ENCODE measurements at places on chromosomes 5 and 9. TPM values are rescaled to one million over a fixed set of nuclear protein-coding genes. Genes with fewer than 3 reads are reported as not detected.

- DNase-seq = no peak
These were observed 45.8 kb downstream of the ARHGEF37 start for GRCh38 chr5:149627070-149627469.

DNA sequence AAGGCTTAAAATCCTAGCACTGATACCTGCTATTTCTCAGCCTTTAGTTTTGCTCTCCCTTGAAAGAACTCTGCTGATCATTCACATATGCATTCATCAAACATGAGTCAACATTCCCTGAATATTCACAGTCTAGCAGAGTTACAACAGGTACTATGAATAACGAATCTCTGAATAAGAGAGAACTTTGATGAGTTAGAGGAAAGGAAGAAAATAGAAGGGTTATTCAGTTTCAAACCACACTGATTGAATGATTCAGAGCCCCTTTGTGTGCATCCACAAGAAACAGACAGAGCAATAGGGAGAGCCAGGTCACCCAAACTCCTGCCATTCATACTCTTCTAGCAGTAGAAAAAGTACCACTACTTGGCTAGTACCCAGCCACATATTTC lies 36.0 kb downstream of the FOXD1 start:
- DNase-seq = no peak

DNA sequence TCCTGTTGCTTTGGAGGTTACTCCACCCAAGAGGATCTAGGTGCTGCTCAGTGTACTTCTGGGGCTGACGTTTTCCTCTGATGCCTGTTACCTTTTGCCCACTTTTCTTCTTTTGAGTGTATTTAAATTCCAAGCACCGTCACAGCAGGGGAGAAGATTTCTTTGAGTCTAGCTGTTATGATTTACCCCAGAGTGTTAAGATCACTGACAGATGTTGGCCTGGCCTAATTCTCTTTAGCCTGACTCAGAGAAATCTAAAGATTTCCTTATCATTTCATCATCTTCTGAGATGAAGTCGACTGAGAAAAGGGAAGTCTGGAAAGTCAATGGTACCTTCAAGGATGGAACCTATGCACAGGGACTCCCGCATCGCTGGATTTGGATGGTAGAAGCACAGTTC lies 191.5 kb downstream of the FBXL7 start:
- no peak for DNase-seq

GRCh38 chr9:98099346-98099745 lies 19.7 kb downstream of the TRIM14 start:
- DNase-seq = peak; percentile 13

DNA sequence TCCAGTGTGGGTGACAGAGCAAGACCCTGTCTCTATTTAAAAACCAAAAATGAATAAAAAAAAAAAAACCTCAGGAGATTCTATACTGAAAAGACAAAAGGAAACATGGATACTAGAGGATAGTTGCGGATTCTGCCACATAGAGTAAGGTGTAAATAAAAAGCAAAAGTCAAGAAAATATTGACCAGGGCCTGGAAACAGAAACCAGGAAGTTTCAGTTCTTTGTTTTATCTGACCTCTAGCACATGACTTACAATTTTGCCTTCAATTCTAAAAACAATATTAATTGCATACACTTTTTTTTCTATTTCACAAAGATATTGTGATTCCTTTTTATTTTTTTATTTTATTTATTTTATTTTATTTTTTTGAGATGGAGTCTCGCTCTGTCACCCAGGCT lies 96.2 kb upstream of the NMUR2 start:
- no peak for DNase-seq

The GDNF gene
- 2.4 TPM for total RNA-seq

Measured in endodermal cell (in vitro differentiated cells).